ENCODE measurements at places on chromosomes 3 and 15.

DNA sequence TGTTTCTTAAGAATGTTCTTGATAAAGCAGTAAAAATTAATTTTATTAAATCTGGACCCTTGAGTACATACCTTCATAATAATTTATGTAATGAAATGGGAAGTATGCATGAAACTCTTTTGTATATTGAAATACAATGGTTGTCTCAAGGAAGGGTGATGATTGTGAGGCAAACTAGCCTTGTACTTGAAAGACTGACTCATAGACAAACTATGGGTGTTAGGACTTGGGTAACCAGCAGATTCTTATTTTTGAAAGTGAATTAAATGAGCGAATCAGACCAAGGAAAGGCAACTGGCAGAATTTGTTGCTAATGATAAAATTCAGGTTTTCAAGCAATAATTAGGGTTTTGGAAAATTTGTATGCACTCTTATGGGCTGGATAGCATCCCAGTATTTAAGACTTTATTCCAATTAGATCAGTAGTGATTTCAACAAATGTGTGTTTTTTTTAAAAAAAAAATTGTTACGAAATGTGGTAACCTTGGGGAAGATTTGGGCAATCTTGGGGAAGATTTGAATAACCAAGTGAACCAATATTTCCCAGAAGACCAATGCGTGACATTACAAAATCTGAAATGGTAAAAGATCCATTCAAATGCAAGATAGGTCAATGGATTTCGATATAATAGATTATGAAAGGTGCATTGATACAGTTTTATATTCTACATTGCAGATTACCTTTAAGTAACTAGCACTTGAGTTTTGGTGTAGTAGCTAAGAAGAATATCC lies 42.0 kb downstream of the ATP2C1 start:
- no peak for DNase-seq

- DNase-seq, result no peak
These were observed 29.3 kb upstream of the ST3GAL6 start for GRCh38 chr3:98733812-98734281.

DNA sequence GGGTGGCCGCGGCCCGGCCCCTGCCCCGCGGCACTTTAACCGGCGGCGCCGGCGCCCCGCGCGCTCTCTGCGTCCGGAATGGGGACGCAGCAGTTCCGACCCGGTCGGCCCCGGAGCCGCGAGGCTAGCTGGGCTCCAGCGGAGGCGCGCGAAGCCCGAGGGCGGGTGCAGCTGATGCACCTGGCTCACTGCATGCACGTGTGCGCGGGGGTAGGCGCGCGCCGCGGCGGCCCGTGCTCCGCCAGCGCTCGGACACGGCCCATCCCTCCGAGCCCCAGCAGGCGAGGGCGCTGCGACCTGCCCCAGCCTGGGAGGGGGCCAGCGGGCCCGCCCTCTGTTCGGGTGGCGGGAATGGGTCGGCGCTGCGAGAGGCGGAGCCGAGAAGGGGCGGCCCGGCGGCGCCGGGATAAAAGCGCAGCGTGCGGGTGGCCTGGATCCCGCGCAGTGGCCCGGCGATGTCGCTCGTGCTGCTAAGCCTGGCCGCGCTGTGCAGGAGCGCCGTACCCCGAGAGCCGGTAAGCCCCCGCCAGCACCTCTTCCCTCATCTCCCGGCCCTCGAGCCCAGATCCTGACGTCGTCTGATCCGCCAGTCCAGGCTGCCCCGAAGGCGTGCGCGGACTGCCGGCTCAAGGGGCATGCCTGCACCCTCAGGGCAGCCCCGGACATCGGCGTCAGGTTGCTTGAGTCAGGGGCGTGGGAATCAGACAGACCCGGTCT lies at the start of the genes CHDH and IL17RB:
Gene CHDH (minus strand): TSS at position 286 of the 717 bp plus-strand sequence. CDS start 22,411 bp downstream, outside the sequence.
Gene IL17RB (plus strand): TSS at position 435 of the 717 bp plus-strand sequence. CDS start 21 bp downstream, at position 456.
- peak; percentile 12 for DNase-seq

GRCh38 chr3:35760146-35760545 lies 120.8 kb downstream of the ARPP21 start:
- no peak for DNase-seq

DNA sequence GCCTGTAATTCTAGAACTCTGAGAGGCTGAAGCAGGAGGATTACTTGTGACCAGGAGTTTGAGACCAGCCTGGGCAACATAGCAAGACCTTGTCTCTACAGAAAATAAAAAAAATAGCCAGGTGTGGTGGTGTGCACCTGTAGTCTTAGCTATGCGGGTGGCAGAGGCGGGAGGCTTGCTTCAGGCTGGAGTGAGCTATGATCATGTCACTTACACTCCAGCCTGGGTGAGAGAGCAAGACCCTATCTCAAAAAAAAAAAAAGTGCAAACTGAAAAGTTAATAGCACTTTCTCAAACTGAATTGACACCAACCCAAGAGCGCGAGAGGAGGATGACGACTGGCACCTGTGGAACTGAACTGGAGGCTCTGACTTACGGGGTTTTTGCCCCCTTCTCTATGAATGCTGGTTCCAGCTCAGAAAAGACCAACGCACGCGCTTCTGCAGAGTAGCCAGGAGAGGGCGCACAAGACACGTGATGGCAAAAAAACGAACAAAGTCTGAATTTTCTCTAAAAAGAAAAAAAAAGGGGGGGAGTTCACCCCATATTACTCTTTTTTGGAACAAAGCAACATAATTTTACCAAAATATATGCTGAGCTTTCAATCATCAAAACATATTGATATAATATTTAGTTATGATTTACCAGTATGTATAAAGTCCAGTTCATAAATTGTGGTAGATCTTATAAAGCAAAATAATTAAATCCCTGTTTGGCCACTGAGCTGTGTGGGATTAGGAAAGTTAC lies 23.7 kb downstream of the CFAP92 start:
- DNase-seq, result peak; percentile 73

DNA sequence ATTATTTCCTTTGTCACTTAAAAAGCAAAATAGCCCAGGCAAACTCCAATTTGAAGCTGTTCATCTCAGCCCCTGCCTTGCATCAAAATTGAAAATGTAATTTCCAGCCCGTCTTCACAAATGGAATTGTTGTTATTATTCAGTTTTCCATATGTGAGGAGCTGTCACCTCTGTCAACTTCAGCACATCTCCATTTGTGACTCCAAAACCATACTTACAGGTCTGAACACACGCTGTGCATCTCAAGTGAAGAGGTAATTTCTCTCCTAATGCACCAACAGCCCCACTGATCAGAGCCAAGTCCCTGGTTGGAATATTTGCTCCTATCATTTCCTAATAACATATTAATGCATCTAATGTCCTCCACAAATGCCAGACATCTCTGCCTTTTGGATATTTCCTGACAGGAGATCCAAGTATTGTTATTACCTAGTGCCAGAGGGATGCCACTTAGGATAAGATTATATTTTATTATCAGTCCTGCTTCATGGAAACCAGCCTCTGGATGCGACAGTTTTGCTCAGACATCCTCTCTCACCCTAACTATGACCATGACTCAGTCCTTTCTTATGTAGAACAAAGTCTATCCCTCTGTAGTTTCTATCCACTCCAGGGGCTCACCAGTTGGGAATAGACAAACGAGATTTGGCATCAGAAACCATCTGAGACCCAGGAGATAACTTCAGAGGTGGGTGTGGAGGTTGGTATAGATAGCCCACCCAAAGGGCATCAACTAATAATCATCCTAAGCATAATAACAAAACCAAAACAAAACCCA lies 379.8 kb downstream of the VPS13C start:
- DNase-seq, result no peak

GRCh38 chr15:100348578-100348977 lies 6.8 kb upstream of the ADAMTS17 start:
- no peak for DNase-seq

GRCh38 chr15:62931650-62932049 lies 110.9 kb upstream of the TPM1 start:
- no peak for DNase-seq

Data from OCI-LY7 (cell line).